Adrenal gland (tissue), 19 donors: ENCODE measurements at places on chromosomes 3 and 15. TPM values are rescaled to one million over a fixed set of nuclear protein-coding genes. Genes with fewer than 3 reads are reported as not detected.

The SPINK8 gene
- total RNA-seq, result not detected

The FEZF2 gene
- not detected for total RNA-seq

DNA sequence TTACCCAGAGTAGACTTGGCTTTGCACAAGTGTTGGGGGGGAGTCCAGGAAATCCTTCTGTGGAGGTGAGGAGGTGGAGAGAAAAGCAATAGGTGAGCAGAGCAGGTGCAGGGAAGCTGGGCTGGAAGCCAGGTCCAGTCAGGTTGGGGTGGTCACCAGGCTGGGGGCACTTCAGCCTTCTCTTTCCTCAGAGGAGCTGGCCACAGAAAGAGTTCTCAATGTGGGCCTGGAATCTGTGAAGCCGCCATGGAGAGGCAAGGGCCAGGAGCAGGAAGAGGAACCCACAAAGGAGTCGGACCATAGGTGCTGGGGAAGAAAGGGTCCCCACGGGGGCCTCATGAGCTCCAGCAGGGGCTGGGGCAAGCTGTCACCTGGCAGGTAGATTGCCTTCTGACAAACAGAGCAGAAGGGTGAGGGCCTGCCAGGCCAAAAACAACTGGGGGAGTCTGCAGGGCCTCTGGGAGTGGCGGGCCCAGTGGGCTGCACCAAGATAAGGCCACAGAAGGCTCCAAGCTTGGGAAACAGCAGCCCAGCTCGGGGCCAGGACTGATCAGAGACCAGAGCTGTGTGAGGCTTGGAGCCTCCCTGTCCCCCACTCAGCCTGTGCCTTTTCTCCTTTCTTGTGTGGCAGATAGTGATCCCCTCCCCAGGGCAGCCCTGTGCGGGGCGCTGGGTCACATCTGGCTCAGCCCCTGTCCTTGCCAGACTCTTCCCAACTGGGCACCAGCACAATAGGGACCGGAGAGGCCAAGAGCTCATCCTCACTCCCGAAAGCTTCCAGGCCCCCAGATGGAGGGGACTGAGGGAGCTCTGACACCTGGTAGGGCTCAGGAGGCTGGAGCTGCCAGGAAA is 53.0 kb upstream of the FGD5 start:
- no peaks in the 10 kb centered on the region for H3K4me1 ChIP-seq
- no peaks in the 10 kb centered on the region for H3K36me3 ChIP-seq
- no peak for DNase-seq
- no peak overlapping the region for H3K27ac ChIP-seq

DNA sequence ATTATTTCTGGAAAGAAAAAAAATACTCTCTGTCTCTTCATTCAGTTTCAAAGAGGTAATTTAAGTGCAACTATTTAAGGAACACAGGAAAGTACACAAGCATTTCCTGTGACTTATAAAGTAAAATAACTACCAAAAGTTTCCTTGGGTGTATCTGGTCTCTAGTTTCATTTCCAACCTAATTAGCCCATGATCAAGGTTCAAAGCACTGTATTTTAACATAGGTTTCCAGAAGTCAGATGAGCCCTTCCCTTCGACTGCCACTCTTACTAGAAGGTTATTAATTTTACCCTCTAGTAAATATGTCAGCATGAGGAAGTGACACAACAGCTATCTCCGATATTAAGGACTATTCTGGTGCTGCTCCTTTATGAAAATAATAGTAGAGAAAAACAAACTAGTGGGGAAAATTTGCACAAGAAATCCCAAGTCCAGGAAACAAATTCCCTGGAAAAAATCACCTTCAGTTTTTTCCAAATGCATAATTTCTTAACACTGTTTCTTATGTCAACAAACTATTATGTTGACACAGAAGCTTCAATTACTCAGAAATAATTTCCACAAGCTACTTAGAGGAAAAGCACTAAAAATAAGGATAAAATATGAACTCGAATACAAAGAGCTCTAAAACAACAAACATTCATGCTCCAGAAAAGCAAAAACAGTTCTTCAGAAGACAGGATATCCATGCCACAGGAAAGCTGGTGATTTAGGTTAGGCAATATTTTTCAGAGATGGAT is 35.3 kb downstream of the CCPG1 start:
- H3K36me3 ChIP-seq, result no peaks in the 10 kb centered on the region
- H3K4me1 ChIP-seq, result no peaks in the 10 kb centered on the region
- no peak overlapping the region for H3K27ac ChIP-seq
- no peak overlapping the region for H3K4me3 ChIP-seq

GRCh38 chr3:81713031-81713430 is 48.4 kb downstream of the GBE1 start:
- peaks cover 11% of the 10 kb centered on the region for H3K4me1 ChIP-seq
- H3K4me3 ChIP-seq, result no peak overlapping the region
- no peak overlapping the region for H3K27ac ChIP-seq
- no peaks in the 10 kb centered on the region for H3K36me3 ChIP-seq

The CDC25A gene
- total RNA-seq, result 1.0 TPM

- H3K4me3 ChIP-seq, result no peak overlapping the region
- H3K27me3 ChIP-seq, result no peaks in the 10 kb centered on the region
- no peaks in the 10 kb centered on the region for H3K36me3 ChIP-seq
- no peak overlapping the region for H3K27ac ChIP-seq
- no peak for DNase-seq
These were observed 14.1 kb downstream of the WDR53 start for GRCh38 chr3:196554205-196554604.

GRCh38 chr3:127422663-127423375 is 135.0 kb upstream of the PRR20G start:
- peaks cover 20% of the 10 kb centered on the region for H3K27me3 ChIP-seq
- no peak overlapping the region for H3K27ac ChIP-seq
- H3K4me1 ChIP-seq, result no peaks in the 10 kb centered on the region
- no peaks in the 10 kb centered on the region for H3K36me3 ChIP-seq
- no peak for DNase-seq

DNA sequence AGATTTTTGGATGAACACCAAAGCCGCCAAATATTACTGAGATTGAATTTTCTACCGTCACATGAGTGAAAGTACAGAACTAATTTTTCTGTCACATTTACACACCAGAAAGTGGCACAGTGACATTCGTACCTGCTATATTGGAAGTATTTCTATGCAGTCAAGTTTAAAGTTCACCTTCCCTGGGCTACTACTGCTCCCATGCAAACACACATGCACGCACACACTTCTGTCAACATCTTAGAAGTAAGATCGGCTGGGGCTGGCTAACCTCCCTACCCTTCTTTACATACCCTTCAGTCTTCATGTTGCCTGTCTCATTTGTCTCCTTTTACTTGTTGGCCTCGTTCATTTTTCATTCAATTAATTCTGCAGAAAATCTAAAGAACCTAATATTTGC is 19.0 kb upstream of the TM4SF1 start:
- DNase-seq, result no peak
- no peaks in the 10 kb centered on the region for H3K4me1 ChIP-seq
- H3K36me3 ChIP-seq, result no peaks in the 10 kb centered on the region
- no peaks in the 10 kb centered on the region for H3K27me3 ChIP-seq
- no peak overlapping the region for H3K27ac ChIP-seq

GRCh38 chr3:143329567-143330211 is 210.1 kb downstream of the CHST2 start:
- H3K27ac ChIP-seq, result no peak overlapping the region
- H3K4me3 ChIP-seq, result no peak overlapping the region
- H3K4me1 ChIP-seq, result no peaks in the 10 kb centered on the region
- no peaks in the 10 kb centered on the region for H3K27me3 ChIP-seq
- H3K36me3 ChIP-seq, result no peaks in the 10 kb centered on the region
- DNase-seq, result peak; percentile 22

DNA sequence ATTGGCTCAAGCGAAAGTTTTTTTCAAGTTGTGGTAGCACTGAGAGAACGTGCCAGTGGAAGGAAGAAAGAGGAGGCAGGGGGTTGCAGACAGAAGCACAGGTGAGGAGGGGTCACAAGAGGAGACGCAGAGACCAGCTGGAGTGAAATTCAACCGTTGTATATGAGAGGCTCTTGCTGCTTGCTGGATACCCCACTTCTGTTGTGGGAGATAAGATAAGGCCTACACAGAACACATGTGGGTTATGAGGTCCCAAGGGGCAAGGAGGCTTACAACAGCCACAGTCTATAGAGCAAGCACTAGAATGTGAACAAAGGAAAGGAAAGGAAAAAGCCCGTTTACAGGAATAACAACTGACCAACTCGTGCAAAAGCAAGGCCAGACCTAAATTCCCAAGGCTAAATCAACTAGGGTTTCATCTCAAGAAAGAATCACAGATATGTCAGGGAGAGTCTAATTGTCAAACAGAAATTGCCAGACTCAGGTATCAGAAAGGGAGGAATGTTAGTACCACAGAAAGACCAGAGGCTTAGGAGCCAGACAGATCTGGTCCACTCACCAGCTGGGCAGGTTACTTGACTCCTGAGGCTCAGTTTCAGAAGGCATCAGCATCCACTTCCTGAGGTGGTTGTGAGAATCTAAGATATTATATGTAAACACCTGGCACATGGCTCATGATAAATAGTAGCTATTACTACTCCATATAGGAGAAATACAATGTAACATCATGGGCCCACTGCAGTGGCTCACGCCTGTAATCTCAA is 60.9 kb downstream of the MSL2 start:
- no peak for DNase-seq
- no peak overlapping the region for H3K27ac ChIP-seq
- no peaks in the 10 kb centered on the region for H3K27me3 ChIP-seq
- H3K4me1 ChIP-seq, result no peaks in the 10 kb centered on the region
- no peaks in the 10 kb centered on the region for H3K36me3 ChIP-seq
